ENCODE measurements at places on chromosomes 7 and 10.

- no peak for DNase-seq
Measured at GRCh38 chr7:141693082-141693481, 8.9 kb downstream of the DENND11 start.

- no peak for DNase-seq
Measured at GRCh38 chr10:110778211-110778610, 93.5 kb upstream of the PDCD4 start.

- no peak for DNase-seq
Measured at GRCh38 chr7:119931230-119931824, 341.6 kb upstream of the KCND2 start.

- no peak for DNase-seq
Measured at GRCh38 chr7:140624392-140625191, 16.0 kb downstream of the DENND2A start.

DNA sequence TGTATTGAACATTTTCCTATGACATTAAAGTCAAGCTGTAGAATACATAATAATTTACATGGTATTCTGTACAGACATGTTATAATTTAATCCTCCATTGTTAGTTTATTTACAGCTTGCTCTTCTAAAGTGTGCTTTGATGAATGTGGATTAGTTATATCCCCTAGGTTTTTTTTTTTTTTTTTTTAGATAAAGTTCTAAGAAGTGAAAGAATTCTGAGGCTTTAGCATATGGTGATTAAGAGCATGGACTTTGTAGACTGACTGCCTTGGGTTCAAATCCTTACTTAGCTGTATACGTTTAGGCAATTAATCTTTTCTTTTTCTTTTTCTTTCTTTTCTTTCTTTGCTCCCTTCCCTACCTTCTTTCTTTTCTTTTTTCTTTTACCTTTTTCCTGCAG, 44.9 kb downstream of the MKLN1 start:
- no peak for DNase-seq

DNA sequence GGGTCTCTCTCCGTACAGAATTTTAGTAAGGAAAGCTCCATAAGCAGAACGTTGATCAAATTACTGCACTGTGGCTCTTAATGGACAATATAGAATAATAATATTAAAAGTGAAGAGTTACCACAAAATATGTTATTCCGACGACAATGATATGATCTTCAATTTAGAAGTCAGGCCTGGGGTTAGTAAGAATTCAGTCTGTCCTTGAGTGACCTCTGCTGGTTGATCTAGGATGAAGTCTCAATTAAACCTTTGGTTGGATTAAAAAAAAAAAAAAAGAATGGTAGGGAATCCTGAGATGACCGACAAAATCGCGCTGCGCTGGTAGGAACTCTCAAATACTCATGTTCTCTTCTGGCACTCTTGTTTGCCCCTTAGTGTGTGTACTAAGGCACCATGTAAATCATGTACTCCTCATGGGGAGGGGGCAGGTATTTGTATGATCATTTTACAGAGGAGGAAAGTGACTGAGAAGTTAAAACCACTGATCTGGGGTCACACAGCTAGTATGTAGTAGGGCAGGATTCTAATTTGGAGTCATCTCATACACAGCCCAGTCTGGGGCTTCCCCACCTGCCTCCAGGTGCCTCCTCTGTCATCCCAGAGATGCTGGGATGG, 161.3 kb upstream of the NPVF start:
- DNase-seq, result no peak

GRCh38 chr10:9828110-9828509, 1189.6 kb upstream of the CELF2 start:
- no peak for DNase-seq

- DNase-seq, result peak; percentile 14
Measured at GRCh38 chr7:87876869-87877234, 559 bp downstream of the DBF4 start.

- no peak for DNase-seq
Measured at GRCh38 chr7:96021568-96021967, 249.2 kb downstream of the DYNC1I1 start.

GRCh38 chr7:90201500-90202195, 9.9 kb upstream of the STEAP2 start:
- no peak for DNase-seq

- peak; percentile 36 for DNase-seq
Measured at GRCh38 chr7:33903791-33904680, 1.3 kb upstream of the BMPER start.

GRCh38 chr7:466465-467191, 53.0 kb downstream of the PDGFA start:
- DNase-seq, result no peak

DNA sequence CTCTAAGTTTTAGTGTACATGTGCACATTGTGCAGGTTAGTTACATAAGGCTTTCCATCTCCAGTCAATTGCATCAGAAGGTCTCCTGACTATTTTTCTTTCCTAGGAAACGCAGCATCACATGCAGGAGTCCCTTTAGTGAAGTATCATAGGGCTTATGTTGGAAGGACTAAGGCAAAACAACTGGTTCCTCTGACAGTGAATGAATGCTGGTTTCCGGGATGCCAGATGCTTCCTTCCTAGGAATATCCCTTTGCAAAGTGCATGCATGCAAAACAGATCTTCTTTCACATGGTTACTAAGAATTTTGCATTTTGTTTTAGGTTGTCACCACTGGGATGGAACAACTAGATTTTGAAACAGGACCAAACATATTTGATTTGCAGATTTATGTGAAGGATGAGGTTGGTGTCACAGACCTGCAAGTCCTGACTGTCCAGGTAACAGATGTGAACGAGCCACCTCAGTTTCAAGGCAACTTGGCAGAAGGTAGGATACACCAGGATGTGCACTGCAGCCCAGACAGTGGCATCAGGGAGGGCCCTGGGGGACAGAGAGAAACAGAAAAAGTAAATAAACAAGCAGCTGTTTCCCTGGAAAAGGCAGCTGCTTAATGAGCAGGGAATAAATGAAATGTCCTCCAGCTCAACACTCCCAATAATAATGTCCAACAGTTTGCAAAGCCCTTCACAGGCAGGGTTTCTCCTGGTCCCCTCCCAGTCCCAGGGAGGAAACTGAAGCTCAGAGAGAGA, 17.8 kb downstream of the CDHR3 start:
- DNase-seq, result no peak

GRCh38 chr7:123537026-123537642, 2.7 kb upstream of the IQUB start:
- no peak for DNase-seq

- DNase-seq, result no peak
Measured at GRCh38 chr7:65925040-65925439, 52.2 kb downstream of the VKORC1L1 start.

DNA sequence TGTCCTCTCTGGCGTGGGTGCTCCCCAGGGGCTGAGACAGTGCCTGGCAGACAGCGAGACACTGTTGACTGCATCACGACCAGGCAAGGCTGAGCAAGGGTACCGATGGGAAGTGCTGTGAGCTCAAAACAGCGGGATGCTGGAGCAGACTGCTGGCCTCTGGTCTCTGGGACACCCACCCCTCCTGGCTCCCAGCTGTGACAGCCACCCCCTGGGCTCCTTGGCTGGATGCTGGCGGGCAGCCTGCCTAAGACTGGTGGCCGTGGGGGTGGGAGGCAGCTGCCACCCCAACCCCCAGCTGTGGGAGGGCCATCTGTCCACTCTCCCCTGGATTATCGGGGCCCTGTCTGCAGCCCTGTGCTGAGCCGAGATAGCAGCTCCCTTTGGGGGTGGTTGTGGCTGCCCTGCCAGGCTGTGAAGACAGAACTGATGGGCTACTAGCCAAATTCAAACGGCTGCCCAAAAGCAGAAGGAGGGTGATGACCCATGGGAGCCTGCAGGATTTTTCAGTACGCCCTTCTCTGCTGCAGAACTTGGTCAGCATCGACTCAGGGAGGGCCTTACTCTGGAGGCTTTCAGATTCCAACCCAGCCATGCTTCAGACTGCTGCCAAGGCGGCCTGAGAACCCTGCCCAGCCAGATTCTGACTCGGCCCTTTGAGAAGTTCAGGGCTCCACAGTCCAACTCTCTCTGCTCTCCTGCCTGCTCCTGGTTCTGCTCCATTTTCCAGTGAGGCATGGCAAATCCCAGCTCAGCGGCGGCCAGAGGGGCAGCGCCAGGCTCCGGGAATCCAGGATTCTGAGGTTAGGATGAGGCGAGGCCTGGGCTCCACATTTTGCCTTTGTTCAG, 125.3 kb downstream of the NEURL1 start:
- DNase-seq, result no peak
